Ovary (tissue), 10 donors: ENCODE measurements at places on chromosomes 11 and 22. TPM values are rescaled to one million over a fixed set of nuclear protein-coding genes. Genes with fewer than 3 reads are reported as not detected.

DNA sequence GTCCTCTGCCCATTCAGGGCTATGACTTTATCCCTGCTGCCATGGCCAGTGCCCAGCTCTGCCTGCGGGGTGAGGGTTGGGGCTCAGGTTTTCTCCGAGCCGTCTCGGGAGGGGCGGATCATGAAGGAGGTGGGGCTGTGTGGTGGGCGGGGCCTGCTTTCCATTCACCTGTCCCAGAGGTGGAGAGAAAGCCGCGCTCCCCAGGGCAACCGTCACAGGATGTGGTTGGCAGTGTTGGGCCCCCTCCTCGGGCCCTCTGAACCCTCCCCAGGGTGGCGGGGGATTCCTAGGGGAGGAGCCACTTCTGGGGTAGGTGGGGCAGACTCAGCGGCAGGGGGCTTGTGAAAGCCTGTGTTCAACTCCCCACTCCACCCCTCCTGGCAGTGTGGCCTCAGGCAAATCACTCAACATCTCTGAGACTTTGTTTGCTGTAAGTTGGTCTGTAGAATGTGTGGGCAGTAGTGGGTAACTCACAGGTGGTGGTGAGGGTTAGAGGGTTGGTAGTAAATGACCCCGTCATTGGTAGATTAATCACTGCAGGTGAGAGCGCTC is 50.3 kb downstream of the CD6 start:
- DNase-seq: no peak

DNA sequence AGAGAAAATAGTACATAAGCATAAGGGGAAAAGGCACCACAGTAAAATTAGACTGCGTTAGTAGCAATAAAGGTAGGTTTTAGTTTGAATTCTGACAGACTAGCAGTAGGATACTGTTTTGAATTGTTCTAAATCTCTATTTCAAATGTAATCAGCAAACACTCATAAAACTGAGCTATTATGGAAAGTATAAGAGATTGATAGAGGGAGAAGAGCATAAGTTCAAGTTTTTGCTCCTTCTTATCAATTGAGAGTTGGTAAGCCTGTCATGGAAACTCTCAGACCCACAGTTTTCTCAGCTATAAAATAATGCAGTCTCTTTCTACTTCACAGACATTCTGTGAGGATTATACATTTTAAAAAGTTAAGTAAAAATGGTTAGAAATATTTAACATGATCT is 840.2 kb upstream of the CNTN5 start:
- no peak for DNase-seq

DNA sequence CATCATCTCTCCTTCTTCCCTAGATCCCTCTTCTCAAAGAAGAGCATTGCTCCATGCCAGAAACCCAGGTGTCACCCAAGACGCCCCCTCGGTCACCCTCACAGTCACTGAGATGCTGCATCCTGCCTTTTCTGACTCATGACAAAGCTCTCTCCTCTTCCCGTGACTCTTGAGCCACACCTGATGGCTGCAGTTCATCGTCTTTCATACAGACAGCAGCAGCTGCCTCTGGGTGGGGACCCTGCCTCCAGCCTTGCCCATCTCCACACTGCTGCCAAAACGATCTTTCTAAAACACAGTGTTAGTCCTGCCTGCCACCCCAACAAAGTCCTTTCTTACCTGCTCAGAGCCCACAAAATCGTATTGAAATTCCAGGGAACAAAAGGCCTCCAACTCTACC is 44.8 kb downstream of the BUD13 start:
- no peak for DNase-seq

DNA sequence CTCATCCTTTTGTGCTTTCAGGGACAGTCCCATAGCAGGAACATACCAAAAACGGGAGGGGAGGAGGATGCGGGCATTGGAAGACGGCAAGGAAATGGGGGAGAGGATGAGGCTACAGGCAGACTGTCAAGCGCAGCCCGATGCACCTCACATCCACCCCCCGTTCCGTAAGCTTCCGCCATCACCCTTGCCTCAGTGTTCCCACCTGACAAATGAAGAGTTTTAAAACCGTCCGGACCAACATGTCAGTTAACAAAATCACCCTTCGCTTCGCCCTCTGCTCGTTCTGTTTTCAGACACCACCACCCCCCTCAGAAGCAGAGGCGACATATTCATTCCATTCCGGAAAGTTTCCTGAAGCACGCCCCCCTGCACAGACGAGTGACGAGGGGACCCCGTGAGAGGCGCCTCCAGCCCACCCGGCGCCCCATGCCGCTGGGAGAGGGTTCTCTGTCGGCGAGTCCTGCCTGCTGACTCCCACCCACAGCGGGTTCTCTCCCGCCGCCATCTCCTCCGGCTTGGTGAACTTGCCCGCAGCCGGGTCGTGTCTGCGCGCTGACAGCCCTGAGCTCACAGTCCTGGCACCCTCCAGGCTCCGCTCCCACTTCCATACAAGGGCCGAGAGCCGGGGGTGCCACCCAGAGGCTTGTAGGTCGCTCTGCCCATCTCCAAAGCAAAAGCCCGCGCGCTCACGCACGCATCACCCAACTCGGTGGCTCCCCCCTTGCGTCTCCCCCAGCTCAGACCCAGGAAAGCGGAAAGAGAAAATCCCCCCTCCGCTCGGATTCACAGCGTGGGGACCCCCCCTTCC is 1.5 kb downstream of the IGSF9B start:
- peak; percentile 49 for DNase-seq

GRCh38 chr11:44090539-44090938 is 4.9 kb upstream of the EXT2 start:
- no peak for DNase-seq

- DNase-seq: no peak
These were observed 529 bp upstream of the SULT4A1 start for GRCh38 chr22:43862882-43863202.

Gene CRKL
- 44.5 TPM for total RNA-seq

Gene MN1
- 33.5 TPM for total RNA-seq

Gene TMPRSS13
- total RNA-seq: not detected

Gene ACTN3
- total RNA-seq: not detected

DNA sequence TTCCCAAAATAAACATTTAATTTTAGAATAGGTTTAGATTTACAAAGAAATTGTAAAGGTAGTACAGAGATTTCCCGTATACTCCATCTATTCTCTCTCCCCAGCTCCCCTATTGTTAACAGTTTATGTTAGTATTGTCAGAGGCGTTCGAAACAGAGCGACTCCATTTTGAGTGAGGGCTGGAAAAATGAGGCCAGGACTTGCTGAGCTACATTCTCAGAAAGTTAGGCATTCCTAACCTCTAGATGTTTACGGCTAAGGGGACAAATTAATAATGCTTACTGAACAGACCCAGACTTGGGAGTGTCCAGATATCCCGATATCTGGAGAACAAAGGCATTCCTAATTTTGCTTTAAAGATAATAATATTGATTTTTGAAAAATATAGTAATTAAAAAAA is 12.4 kb upstream of the NUP160 start:
- no peak for DNase-seq

- peak; percentile 68 for DNase-seq
These were observed 2.7 kb upstream of the GAB2 start for GRCh38 chr11:78420255-78420764.

DNA sequence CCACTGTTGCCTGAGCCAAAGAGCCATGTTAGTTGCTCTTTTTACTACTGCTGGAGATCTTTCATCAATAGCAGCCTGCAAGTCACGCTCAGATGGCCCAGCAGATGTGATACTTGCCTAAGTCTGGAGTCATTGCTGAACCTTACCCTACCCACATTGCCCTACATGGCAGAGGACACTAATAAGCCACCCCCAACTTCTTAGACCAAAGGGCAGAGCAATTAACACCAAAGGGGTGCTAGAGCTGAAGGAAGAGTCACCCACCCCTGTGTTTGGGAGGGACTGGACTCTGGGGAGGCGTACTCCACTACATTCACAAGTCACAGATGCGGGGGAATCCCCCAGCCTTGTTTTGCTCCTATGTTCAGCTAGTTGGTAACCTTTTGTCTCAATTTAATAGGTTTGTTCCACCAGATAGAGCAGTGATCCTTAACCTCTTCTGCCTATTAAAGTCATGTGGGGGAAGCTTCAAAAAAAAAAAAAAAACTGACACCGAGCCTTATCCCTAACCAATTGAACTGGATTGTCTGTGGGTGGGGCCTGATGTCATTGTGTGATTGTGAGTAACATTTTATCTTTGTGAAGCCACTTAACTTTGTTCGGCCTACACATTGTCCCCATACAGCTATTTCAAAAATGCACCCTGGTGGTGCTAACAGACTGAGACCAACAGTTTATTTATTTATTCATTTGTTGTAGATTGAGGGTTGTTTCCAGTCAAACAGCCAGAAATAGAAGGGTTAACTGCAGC is 13.1 kb downstream of the ADM start:
- no peak for DNase-seq

DNA sequence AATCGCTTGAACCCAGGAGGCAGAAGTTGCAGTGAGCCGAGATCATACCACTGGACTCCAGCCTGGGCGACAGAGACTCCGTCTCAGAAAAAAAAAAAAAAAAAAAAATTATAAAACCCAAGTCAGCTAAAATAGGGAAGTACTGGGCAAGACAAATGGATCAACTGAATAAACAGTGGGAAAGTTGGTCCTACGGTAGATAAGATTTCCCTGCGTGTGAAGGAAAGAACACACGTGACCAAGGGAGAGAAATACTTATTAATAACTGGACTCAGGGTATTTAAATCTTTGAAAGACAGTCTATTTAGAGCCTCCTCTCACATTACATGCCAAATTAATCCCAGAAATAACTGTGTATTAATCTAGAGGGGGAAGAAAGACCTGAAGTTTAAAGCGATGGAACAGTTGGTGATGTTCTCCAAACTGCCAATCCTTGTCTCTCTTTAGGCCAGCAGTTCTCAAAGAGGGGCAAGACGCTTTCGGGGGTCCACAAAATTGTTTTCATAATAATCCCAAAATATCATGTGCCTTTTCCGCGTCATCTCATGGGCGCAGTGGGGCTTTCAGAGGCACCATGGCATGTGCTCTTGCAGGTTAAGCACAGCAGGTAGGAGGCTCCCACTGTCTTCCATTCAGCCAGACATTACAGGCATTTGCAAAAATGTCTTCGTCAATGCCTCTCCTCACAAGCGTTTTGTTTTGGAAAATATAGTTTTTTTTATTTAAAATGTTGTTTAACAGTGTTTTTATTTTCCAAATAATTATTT is 6.6 kb downstream of the RTL6 start:
- DNase-seq: no peak

Gene MAPK8IP2
- 28.4 TPM for total RNA-seq

Gene SLC22A6
- total RNA-seq: not detected

DNA sequence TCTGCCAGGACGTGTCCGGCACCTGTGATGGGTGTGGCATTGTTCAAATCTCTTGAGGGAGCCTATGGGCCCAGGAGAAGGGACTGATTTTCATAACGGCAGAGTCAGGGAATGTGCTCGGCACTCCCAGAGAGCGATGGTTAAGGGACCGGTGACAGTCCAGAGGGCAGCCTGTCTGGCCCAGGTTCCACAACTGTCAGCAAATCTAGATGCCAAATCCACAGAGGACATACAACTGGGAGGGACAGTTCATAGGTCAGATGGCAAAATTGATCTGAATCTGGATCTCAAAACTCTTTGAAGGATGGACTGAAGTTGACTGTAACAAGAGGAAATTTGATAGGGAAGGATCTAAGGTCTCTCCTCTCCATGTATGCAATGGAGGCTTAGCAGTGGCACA is 7.5 kb downstream of the SEC14L2 start:
- DNase-seq: no peak

GRCh38 chr11:31940371-31941037 is 129.4 kb upstream of the PAX6 start:
- no peak for DNase-seq

Gene KRTAP5-2
- total RNA-seq: not detected

- no peak for DNase-seq
These were observed 131.1 kb upstream of the NCAM1 start for GRCh38 chr11:112829971-112830654.

Gene OR6T1
- total RNA-seq: not detected

- DNase-seq: no peak
These were observed 7.4 kb upstream of the INCENP start for GRCh38 chr11:62116451-62116850.

Gene CHRDL2
- not detected for total RNA-seq

DNA sequence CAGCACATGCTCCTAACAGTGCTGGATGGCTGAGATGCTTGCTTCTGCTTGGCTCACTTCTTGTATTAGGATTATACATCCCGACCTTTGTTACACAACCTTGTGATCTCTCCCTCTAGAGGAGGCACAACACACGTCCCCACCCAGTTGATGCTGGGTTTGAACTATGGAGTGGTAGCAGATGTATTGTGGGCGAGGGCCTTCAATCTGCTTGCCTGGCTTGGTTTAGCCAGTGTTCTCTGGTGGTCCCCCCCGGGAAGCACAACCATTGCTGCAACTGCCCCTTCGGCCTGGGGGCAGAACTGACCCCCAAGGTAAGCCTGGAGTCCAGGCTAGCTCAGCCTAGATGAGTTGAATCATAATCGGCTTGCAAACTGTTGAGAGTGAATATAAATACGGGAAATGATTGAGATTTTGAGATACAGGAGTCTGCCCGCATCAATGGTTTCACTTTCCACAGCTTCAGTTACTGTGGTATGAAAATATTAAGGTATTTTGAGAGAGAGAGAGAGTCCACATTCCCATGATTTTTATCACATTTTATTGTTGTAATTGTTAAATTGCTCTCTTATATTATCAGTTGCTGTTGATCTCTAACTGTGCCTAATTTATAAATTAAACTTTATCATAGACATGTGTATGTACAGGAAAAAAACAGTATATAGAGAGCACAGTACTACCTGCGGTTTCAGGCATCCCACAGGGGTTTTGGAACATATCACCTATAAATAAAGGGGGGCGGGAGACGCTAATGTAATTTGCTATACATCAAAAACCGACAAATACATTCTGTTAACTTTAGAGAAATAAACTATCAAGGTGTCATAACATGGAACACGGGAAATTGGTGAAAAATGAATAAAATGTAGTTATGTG is 482.0 kb upstream of the B3GAT1 start:
- no peak for DNase-seq

DNA sequence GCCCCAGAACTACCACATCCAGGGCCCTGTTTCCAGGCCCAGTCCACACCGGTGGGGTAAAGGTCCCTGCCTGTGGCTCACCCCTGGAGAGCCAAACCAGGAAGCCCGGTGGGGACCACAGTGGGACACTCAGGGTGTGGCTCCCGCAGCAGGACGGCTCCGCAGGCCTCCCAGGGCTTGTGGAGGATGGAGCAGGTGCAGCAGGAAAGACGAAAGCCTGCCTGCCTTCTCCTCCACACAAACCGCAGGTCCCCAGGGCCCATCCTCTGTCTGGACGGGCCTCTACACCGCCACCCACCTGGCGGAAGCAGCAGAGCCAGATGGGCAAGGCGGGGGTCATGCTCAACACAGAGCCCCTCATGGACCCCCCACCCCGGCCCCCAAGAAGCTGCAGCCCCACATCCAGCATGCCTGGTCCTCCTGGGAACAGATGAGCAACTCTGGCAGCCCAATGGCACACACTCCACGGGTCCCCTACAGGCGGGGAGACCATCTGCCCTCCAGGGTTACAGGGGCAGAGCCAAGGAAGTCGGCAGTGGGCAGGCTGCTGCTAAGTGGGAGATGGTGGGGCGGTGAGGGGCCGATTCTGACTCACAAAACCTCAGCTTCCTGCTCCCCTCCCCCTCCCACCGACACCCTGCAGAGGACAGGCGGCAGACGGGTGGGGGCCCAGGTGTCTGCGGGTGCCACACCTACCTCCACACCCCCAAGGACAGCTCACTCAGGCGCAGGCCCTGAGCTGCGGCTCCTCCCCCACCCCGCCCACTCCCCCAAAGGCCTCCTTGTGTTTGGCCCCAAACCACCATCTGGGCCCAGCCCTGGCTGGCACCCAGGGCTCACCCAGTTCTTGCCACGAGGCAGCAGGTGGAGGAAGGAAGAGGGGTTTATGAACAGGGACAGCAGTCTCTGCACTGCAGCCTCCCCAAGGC is 5.2 kb downstream of the SBF1 start:
- no peak for DNase-seq
